ENCODE measurements at places on chromosomes 11 and 22. TPM values are rescaled to one million over a fixed set of nuclear protein-coding genes. Genes with fewer than 3 reads are reported as not detected.

MS4A4A gene
- total RNA-seq: not detected

DNA sequence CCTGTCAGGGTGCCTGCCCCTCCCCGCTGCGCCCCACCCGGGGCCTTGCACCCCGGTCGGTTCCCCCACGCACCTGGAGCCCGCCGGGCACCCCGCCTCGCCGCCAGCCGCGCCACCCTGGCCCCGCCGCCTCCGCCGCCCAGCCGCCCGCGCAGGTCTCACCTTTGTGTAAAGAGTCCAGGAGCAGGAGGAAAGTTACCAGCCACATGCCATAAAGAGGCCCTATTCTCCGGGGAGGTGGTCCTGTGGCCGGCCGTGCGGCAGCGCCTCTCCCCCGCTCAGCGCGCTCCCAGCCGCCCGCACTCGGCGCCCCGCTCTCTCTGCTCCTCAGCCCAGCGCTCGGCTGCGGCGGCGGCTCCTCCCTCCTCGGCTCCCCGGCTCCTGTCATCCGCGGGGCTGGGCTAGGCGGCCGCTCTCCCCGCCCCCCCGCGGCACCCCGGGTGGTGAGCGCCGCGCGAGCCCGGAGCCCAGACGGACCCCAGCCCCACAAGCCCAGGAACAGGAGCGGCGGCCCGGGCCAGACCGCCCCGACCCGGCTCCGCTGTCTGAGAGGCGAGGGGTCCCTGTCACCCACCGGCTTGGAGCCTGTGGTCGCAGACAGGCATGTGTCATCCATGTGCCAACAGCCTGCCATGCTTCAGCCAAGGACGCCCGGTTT lies at the start of gene DSCAML1:
DSCAML1 (minus strand) TSS at position 345 of the 658 bp plus-strand sequence; CDS start at position 208, 137 bp downstream.
- no peak for DNase-seq
- H3K4me3 ChIP-seq: peak within 1 kb of the TSS; percentile 12
- H3K27ac ChIP-seq: no peak within 1 kb of the TSS
- peaks cover 42% of the 10 kb centered on the region for H3K27me3 ChIP-seq
- no peaks in the 10 kb centered on the region for H3K36me3 ChIP-seq

DNA sequence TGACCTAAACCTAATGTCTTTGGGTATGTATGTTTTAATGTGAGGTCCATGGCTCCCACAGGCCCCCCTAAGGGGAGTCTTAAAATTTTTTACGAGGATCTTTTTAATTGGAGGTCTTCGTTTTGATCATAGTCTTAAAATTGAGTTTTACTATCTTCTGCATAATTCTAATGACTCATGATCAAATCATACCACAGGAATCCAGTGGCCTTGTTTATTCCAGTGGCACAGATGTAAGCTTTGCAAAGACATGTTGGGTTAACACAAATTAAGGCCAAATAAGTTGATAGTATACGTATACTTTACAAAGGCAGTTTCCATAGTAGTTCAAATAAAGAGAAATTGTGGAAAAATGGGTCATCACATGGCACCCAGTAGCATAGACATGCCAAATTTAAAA lies 33.9 kb upstream of the FJX1 start:
- no peak for DNase-seq
- H3K36me3 ChIP-seq: no peaks in the 10 kb centered on the region
- no peak overlapping the region for H3K4me3 ChIP-seq

DNA sequence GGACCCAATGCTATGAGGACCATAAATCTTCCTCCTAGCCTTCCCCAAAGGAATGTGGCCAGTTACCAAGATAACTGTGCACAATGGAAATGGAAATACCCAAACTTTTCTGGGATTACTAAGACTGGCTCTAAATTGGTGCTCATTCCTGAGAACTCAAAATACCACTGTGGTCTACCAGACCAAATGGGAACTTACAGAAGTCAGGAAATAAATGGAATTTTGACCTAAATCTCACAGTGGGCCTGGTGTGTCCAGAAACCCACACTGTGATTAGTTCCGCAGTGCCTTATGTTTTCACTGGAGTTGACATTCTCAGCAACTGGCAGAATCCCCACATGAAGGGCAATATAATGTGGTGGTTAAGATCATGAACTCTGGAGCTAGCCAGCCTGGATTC lies 99.4 kb upstream of the ZC3H12C start:
- no peak overlapping the region for H3K4me3 ChIP-seq
- H3K36me3 ChIP-seq: no peaks in the 10 kb centered on the region
- no peak overlapping the region for H3K27ac ChIP-seq

- no peaks in the 10 kb centered on the region for H3K27me3 ChIP-seq
- no peak for DNase-seq
- H3K27ac ChIP-seq: no peak overlapping the region
- H3K4me1 ChIP-seq: no peaks in the 10 kb centered on the region
- H3K36me3 ChIP-seq: no peaks in the 10 kb centered on the region
These were observed 21.4 kb upstream of the ACRV1 start for GRCh38 chr11:125701858-125702621.

GRCh38 chr11:4916581-4916980 lies 2.6 kb downstream of the OR51G2 start:
- no peaks in the 10 kb centered on the region for H3K27me3 ChIP-seq
- H3K4me1 ChIP-seq: no peaks in the 10 kb centered on the region
- H3K27ac ChIP-seq: no peak overlapping the region
- DNase-seq: no peak
- H3K4me3 ChIP-seq: no peak overlapping the region

GRCh38 chr11:74720596-74721478 lies 10.4 kb downstream of the CHRDL2 start:
- no peak for DNase-seq
- H3K4me1 ChIP-seq: no peaks in the 10 kb centered on the region
- H3K27me3 ChIP-seq: no peaks in the 10 kb centered on the region
- no peak overlapping the region for H3K27ac ChIP-seq
- H3K4me3 ChIP-seq: no peak overlapping the region

DNA sequence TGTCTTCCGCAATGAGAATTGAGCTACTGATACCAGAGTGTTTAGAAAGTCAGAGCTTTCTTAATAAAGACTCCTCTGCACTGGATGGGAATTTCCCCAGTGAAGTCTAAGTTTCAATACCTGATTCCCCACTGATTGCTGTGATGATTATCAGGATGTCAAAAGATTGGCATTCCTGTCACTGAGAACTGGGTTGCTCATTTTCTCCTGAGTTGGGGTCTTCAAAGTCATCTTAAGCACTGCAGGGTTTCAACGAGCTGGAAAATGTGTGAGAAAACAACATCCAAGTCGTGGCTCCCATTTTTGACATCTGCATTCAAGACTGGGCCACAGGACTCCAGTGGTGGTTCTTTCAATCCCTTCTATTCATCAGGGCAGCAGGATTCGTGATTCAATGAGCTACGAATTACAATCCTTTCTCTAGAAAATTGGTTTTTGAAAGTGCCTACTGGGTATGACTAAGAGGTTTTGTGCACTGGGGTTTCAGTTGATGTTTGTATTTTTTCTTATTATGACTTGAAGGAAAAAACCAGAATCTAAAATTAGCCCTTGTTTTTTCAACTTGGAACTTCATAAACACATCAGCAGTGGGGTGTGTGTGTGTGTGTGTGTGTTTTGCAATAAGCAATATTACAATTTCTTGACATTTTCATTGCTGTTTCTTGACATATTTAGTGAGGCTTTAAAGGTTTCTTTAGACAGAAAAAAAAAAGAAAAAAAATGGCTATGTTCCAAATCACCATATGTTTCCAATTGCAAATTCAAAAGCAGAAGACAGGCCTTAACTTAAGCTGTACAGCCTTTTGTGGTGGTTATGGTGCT lies 233.0 kb downstream of the FAM76B start:
- H3K27me3 ChIP-seq: no peaks in the 10 kb centered on the region
- no peak overlapping the region for H3K4me3 ChIP-seq
- no peak for DNase-seq
- H3K36me3 ChIP-seq: no peaks in the 10 kb centered on the region
- H3K4me1 ChIP-seq: no peaks in the 10 kb centered on the region
